Activated T-cell treated with anti-CD3 and anti-CD28 coated beads, Interleukin-2, amount 50 U/mL, for 72 hours (primary cell): ENCODE measurements at places on chromosomes 1 and 21. TPM values are rescaled to one million over a fixed set of nuclear protein-coding genes. Genes with fewer than 3 reads are reported as not detected.

- no peak for DNase-seq
Measured at GRCh38 chr1:118102445-118102844, 82.6 kb downstream of the SPAG17 start.

DNA sequence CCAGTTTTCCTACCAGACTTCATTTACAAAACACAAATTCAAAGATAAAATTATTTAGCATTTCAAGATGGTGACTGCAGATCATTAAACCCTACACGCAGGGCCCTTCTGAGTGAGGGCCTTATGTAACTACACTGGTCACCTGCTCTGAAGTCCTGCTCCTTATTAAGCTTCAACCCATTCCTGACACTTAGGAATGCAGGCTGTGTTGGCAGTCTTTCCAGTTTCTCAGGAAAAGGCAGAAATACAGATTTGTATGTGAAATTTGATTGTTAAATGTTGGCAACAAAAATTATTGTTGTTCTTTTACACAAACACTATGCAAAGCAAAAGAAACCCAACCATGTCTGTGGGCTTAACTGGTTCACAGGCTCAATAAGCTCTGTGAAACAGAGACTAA lies 25.8 kb upstream of the BCAS2 start:
- DNase-seq: no peak

GRCh38 chr1:236117710-236118109 lies 24.6 kb upstream of the GPR137B start:
- no peak for DNase-seq

GRCh38 chr1:107147843-107148242 lies 7.0 kb downstream of the NTNG1 start:
- no peak for DNase-seq

DNA sequence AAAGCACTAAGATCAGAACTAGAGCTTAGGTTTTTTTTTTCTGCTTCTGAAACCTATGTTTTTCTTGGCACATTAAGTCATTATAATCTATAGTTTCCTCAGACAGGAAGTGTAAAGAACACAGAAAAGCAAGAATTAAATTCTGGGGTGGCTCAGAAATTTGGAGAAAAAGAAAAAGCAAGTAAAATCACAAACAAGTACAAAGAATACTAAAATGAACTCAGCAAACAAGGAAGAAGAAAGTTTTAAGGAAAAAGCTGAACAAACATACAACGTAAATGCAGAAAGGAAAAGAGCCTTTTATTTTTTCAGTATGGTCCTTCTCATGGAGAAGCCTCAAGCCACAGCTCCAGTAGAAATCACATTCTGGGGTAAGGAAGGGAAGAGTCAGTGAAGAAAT lies 8.6 kb upstream of the CNN3 start:
- DNase-seq: no peak

DNA sequence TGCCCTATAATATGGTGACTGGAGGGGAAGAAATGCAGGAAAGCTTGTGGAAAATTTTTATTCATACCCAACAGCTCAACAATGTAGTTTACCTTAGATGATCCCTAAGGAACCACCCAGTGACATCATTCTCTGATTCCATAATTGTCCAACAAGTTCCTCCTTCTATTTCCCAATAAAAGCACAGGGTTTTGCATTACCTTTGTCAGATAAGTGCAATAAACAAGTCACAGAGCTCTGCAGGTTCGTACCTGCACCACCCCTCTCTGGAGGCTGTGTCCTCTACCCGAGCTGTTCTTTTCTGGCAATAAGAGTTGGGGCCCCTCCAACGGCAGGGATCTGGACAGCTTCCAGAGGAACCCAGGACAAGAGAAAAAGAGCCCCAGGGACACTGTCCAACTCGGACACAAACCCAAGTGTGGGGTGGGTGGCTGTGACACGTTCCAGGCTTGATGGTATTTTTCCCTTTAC lies 38.8 kb downstream of the RCAN1 start:
- no peak for DNase-seq

DNA sequence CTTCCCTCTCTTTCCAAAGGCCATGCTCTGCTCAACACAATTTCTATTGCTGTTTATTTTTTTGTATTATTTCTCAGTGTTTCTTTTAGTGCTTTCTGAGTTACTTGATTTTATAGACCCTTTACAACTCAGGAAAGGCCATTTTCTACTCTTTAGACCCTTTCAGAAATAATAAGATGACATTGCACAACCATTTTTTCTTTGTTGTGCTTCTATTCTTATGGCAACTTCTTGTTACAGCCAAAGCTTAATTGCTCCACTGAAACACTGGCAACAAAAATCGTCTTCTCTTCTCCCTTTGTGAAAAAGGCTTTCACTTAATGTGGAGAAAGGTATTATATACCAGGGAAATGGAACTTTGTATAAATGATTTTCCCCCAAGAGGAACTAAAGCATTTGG lies 39.0 kb upstream of the SAMSN1 start:
- DNase-seq: no peak

DNA sequence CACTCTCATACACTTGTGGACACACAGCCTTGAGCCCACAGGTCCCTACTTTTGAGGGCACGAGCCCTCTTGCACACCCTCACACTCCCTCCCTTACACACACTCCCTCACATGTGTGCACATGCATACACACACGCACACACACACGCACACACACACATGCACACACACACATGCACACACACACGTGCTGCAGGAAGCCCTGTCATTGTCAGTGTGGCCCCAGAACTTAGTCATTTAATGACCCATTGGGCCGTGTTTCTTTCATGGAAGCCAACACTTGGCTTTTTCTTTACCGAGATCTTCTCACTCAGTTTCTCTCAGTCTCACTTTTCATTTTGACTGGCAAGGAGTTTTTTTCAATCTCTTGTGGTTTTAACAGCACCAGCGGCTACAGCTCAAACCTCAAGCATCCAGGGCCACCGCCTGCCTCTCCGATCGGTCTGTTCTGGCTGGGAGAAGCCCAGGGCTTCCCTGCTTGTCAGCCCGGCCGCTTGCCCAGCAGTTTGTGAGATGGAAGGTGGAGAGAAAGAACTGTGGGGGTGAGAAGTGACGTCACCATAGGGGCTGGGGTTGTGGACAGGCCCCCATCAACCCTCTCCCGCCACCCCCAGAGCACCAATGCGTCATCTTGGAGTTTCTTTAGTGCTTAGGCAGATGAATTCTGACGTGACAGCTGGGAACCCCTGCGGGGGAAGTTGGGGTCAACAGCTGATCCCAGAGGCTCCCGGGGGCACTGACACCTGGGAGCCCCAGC lies 15.8 kb upstream of the TNFRSF8 start:
- DNase-seq: peak; percentile 83

DNA sequence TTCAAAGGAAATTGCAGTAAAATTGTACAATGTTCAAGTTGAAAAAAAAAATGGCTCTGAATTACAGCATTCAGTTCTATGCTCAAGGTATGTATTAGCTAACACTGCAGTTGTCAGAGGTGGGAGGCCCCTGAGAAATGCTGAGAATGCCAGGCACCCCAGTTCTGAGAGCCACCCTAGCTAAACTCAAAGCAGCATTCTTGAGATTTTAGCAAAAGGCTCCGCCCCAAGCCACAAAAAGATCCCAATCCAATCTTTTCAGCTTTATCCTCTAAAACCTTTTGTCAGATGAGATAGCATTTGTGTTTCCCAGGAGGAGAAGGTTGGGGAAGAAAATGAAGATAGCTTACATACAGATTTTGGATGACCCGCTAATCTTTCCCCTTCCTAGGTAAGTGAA lies 68.8 kb downstream of the SMYD2 start:
- no peak for DNase-seq

DNA sequence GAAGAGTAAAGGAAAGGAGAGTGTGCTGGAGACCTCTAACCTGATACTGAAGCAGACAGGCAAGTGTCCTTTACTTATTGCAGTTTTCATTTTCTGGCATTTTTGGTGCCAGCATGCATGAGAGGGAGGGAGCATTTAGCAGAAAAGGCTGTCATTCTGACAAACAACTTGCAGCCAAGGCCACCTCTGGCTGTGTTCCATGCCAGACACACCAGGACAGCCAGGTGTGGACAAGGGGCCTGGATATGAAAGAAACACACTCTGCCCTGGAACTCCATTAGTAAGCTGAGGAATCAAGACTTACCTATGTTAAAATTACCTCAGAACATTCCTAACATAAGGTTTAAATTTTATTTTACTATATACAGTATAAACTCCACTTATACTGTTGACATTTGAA lies 365.4 kb upstream of the CAMK1G start:
- DNase-seq: no peak

- DNase-seq: no peak
Measured at GRCh38 chr1:22636353-22636752, at the start of gene C1QA. Gene C1QA (plus strand): TSS chr1:22636628. CDS start chr1:22637617, 989 bp downstream.

DNA sequence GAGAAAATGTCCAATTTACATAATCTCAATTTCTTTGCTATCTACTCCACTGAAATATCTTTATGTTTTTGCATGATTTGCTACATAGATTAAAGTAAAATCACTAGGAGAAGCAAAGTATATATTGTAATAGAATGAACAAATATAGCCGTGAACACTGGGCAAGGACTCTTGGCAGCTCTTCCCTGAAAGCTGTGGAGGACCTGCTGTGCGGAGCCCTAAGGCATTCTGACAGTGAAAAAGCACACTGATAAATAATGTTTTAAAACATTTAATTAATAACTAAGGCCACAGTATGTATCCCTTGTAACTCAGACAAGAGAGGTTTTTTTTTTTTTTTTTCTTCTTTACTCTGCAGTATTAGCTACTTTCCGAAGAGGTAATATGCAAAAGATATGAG lies 256.1 kb upstream of the DPYD start:
- no peak for DNase-seq

- DNase-seq: no peak
Measured at GRCh38 chr1:59433440-59433813, 136.5 kb downstream of the FGGY start.

DNA sequence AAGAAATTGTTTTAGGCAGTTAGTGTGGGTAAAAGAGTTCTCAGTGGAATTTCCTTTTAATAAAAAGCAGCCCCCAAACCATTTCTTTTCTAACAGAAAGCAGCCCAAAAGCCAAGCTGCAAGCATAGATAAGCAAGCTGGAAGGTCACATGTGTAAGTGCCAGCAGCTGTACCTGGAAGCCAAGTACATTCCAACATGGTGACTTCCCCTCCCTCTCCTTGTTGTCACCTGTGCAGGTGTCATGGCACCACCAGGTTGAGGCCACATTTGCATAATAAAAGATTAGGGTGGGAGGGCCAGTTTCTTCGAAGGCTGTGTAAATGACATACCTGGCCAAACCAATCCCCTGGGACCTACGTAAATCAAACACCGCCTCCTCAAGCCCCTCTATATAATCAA lies 240.3 kb upstream of the RAB4A start:
- DNase-seq: no peak

DNA sequence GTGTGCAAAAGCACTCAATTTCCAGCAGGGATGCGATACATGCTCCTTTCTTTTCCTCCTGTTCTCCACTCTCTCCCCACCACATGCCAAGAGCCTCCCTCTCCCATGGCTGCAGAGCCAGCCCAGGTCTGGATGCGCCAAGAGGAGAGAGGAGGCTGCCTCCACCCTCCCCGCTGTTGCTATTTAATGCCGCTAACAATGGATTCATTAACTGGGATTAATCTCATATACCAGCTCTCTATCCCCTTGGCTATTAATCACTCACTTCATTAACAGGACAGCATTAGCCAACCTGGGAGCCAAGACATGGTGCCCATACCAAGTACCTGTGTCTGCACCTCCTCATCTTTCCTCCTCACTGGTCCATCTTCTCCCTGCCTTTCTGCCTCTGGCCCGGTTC lies 49.1 kb upstream of the SCMH1 start:
- DNase-seq: no peak

- no peak for DNase-seq
Measured at GRCh38 chr1:11967028-11967547, 13.2 kb upstream of the MFN2 start.

The CLDN8 gene
- total RNA-seq: not detected

The NDUFS2 gene
- total RNA-seq: 108 TPM

The PTPN22 gene
- 82.5 TPM for total RNA-seq

The OR2L3 gene
- not detected for total RNA-seq

The OR4F29 gene
- not detected for total RNA-seq

The FALEC gene
- total RNA-seq: not detected

The DAB1 gene
- not detected for total RNA-seq
